ENCODE measurements at places on chromosomes 2 and 18.

- no peak for DNase-seq
Measured at GRCh38 chr2:112607680-112608438, 23.4 kb downstream of the CHCHD5 start.

GRCh38 chr2:191006997-191007783 is 6.8 kb downstream of the STAT1 start:
- no peak for DNase-seq

GRCh38 chr2:159449504-159450124 is 163.1 kb upstream of the WDSUB1 start:
- no peak for DNase-seq

DNA sequence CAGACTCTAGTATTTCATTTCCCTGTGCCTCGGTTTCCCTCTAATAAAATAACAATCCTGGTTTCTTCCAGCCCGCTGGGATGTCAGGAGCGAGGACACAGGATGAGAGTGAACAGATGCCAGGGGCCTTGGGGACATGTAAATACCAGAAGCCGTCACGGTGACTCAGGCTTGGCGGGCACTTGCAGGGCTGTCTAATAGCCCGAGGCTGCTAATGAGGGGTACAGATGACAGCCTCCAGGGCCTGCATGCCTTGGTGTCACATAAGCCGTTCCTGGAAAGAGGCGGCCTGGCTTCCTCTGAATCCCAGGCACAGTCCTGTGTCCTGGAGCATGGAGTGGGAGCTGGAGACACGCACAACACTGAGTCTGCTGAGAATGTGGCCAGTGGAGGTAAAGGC is 28.2 kb downstream of the HS1BP3 start:
- peak; percentile 92 for DNase-seq

DNA sequence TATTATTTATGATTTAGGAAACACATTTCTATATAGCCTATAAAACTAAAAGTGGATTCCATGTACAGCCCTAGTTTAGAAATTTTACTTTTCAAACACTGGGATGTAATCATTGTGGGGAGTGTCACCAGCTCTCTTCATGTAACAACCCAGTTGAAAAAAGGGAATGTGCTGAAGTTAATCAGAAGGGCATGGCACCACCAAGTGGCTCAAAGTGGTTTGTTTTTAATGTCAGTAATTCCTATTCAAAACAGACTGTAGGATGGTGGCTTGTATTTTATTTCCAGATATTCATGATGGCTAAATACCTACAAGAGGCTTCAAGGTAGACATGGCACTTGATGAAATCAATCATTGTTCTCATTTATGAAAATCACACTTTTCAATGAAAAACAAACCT is 58.1 kb upstream of the TMEM182 start:
- no peak for DNase-seq

DNA sequence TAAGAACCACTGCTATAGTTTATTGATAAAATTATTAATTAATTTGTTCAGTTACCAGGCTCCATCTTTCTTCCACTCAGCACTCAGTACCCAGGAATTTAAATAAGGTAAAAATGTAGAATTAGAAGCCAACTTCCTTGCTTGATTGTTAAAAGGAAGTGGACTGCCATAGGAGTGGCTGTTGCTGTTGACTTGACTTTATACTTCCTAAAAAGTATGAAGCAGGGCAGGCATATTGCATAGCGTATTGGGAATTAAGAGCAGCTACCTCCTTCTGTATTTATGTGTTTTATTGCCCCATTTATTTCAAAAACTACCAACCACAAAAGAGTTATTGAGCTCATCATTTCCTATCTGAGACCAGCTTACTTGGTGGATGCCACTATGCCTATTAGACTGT is 27.9 kb downstream of the PSMD1 start:
- DNase-seq: no peak

GRCh38 chr2:9144046-9144445 is 62.6 kb upstream of the ASAP2 start:
- DNase-seq: no peak

- no peak for DNase-seq
Measured at GRCh38 chr2:203798296-203799087, 69.1 kb upstream of the CTLA4 start.

DNA sequence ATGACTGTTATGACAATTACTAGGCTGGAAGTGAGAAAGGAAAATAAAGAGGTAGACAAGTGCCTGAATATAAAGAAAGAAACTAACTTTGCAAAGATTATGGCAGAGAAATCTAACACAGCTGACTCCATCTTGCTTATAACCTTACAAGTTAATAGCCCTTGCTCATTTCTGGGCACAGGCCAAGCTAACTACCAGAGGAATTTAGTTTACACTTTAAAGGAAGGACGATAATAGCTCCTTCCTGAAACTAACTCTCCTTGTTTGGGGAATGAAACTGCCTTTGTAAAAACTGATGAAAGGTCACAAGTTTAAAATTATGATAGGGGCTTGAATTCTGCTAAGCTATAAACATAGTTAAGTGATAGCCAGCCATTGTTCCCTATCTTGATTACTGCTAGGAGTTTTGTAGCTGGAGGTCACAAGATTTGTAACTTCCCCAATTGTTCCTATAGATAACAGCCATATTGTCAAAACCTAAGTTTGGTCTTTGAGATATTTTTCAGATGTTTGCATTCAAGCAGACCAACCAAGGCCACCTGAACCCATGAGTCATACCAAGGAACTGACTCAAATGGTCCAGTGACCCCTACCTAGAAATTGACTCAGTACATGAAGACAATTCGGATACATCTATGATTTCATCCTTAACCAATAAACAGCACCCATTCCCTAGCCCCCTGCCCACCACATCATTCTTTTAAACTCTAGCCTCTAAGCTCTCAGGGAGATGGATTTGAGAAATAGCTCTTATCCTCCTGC is 209.2 kb upstream of the LRATD1 start:
- DNase-seq: no peak

- DNase-seq: no peak
Measured at GRCh38 chr18:59075923-59076322, 63.8 kb upstream of the SEC11C start.

DNA sequence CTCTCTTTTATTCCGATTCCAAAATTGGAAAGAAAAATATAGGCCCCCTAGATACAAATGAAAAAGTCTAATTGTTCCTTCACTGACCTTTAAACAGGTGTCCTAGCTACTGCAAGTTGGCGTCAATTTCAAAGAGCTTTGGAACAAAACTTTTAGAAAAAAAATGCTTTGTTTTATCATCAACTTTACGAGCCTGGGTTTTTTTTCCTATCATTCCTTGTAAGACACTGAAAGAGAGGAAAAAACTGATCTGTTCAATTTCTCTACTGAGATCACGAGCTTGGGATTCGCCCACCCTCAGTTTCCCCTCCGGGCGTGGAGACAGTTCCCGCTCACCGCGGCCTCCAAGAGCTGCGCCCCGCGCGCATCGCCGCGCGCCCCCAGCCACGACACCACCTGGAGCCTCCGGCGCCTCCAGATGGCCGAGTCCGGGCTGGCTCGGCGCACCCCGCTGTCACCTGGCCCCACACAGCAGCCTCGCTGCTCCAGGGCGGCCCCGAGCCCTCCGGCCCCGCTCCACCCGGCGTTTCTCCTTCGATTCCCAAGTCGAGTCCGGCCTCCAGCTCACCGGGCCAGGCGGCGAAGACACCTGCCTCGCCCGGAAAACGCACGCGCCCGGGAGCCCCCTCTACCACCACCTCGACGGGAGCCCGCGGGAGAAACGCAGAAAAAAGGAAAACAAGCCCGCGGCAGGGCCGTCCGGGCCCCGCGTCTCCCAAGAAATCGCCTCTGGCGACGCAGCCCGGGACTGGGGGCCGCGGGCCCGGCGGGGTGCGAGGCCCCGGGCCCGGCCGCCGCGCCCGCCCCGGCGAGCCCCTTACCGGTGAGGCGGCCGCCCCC is 656 bp downstream of the TBC1D8 start:
- DNase-seq: peak; percentile 25

GRCh38 chr18:67080601-67081000 is 435.9 kb downstream of the DSEL start:
- no peak for DNase-seq

DNA sequence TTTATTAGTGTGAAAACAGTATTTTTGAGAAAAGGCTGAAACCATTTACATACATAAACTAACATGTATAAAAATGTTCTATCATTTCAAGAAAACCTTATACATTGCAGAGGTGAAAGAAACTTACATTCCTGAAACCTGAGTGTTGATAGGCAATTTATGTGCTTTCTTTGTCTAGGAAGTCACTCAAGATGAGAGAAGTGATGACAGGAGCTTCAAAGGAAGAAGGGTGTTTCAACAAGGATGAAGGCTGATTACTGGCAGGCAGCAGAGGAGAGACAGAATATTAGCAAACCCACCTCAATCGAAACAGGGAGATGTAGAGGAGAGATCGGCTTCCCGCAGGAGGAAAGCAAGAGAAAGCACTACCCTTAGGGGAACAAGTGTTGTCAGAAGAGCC is 124.9 kb downstream of the PRELID3A start:
- no peak for DNase-seq

- DNase-seq: no peak
Measured at GRCh38 chr2:215685238-215685990, 249.5 kb upstream of the FN1 start.

- DNase-seq: no peak
Measured at GRCh38 chr18:45783097-45784075, 42.1 kb upstream of the SIGLEC15 start.

DNA sequence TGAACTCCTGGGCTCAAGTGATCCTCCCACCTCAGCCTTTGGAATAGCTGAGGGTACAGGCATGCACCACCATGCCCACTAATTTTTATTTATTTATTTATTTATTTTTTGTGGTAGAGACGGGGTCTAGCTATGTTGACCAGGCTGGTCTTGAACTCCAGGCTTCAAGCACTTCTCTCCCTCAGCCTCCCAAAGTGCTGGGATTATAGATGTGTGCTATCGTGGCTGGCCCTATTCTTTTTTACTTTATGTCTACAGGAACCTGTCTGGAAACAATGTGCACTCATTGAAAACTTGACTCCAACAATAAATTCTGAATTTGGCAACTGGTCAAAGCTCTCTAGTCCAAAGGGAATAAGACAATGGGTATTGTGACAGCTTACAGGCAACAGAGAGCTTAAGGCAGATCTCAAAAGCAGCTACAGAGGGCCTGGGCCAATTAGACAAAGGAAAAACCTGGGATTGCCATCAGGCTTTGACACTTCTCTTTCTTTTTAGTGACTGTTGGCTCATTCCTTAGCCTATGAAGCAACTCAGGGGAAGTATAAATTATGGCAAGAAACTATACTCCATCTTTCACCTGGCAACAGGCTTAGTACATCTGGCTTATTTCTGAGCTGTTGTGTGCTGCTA is 55.1 kb upstream of the RAPGEF4 start:
- DNase-seq: no peak

- DNase-seq: no peak
Measured at GRCh38 chr2:128663371-128664050, 344.8 kb upstream of the HS6ST1 start.

GRCh38 chr2:191847764-191848163 is 876 bp upstream of the CAVIN2 start:
- no peak for DNase-seq

- peak; percentile 45 for DNase-seq
Measured at GRCh38 chr18:65750389-65751154, at the start of gene CDH7. CDH7 (plus strand) TSS chr18:65751012; CDS start chr18:65762843, 11,831 bp downstream.

DNA sequence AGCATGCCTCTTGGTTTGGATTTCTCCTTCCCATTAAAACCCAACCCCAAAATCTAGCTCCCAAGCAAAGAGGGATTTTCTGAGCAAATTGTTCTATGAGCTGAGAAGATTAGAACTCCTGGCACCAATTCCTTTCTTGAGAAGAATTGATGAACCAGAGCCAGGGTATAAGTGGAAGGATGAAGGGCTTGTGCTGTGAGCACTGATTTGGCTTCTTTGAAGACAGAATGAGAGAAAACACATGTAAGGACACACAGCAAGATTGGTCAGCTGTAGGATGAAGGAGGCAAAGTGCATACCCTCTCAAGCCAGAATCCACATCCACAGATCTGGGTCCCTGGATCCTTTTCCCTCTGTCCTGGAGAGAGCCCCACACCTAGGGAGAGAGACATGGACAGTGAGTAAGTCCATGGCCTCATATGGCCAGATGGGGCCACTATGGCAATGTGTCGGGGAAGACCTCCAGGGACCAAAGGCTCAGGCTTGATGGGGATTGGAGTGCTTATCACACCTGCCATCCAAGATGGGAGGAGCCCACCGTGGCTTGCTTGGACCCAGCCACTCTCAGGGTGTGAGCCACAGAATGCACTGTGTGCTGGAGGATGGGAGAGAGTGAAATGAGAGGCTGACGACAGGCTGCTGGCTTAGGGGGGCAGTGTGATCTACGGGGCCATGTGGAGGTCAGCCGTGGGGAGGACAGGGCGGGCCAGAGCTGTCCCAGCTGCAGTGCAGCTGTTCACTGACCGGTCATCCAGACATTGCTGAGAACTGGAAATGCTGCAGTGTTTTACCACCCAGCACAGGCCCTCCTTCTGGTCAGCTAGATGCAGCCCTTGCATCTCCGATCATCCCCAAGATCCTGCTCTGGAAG is 339.8 kb downstream of the CYP26B1 start:
- no peak for DNase-seq

DNA sequence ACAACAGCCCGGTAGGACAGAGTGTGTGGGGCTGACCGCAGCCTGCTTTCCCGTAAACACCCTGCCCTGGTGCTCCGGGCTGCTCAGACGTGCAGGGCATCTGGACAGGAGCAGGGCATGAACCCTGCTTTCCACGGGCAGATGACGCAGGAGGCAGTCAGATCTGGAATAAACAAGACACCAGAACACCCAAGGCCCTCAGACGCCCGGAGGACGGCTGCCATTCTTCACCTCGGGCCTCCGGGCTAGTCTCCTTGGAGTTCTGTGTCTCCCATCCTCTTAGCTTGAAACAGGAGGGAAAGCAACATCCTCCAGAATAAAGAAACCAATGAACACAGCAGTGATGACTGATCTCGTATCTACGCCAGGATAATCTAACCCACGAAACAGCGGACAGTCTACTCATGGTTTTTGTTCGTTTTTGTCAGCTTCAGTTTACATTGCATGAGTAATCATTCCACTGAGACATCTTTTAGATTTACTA is 7.3 kb downstream of the PXDN start:
- DNase-seq: no peak

- no peak for DNase-seq
Measured at GRCh38 chr18:26448714-26449159, 99.6 kb downstream of the KCTD1 start.

DNA sequence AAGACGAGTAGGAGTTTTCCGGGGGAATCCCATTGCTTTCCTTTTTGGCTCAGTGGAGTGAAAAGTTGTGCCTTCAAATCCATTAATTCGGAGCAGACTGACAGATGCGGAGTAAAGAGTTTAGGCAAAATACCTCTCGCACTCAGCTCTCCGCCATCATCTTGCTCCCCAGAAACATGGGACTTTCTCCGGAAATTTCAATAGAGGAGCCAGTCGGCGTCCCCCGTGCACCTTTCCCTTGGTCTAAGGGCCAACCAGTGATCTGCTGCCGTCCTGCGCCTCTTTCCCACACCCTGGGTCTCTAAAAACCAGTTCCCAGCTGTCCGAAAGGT is 318 bp downstream of the TYW5 start:
- DNase-seq: no peak
